Omental fat pad (tissue), 4 donors: ENCODE measurements at places on chromosomes 16 and 17.

- DNase-seq = no peak
Measured at GRCh38 chr16:48547530-48547929, 62.5 kb downstream of the N4BP1 start.

DNA sequence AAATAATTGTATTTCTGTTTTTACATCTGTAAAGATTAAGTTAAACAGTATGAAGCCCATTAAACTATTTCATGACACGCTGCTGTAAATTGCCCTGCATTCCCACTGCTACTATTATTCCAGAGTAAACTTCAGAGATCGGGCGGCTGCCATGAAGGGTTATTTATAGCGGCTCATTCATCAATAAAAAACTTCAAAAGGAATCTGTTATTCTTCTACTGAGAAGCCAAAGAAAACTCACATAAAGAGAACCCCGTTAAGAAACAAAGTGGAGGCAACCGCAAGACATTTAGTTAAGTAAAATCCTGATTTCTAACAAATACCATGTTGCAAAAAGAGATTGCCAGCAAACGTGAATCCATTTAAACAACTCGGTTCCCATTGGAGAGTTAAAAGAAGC is 16.4 kb downstream of the FOXL1 start:
- DNase-seq = no peak

DNA sequence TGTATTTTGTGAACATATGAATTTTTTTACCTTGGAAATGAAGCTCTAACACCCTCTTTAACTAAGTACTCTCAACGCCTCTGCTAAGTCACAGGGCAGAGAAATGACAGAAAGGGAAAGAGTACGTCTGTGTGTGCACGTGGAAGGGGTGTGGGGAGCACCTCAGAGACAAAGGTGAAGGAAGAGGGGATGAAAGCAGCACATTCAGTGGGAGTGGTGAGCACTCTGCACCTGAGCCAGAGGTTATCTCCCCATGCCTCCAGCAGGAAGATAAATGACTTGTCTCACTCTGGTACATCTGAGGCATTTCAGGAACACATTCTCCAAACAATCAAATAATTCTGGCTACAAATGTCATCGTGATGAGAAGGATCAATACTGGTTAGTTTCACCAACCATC is 15.0 kb downstream of the GNA13 start:
- DNase-seq = no peak

GRCh38 chr16:55037046-55037445 is 106.4 kb downstream of the IRX5 start:
- DNase-seq = no peak

DNA sequence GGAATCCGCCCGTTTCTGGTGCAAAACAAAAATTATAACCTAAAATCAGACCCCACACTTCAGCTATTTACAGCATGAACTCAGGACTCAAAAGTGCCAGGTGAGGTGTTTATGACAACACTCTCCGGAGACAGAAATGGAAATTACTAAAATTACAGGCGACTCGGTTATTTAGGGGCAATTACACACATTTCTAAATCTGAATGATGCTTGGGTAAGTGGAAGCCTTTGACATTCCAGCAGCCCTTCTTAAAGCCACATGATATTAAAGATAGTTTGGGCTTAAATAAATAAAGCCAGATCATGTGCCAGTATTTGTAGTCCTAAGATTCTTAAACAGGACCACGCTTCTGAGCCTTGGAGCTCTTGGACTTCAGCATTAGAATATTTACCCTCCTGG is 36.7 kb upstream of the PMP22 start:
- no peak for DNase-seq

GRCh38 chr16:72847187-72848027 is 200.5 kb downstream of the ZFHX3 start:
- no peak for DNase-seq

- DNase-seq = no peak
Measured at GRCh38 chr16:4506450-4506849, 30.3 kb downstream of the HMOX2 start.

- DNase-seq = no peak
Measured at GRCh38 chr16:88809676-88810165, 2.0 kb downstream of the APRT start.

DNA sequence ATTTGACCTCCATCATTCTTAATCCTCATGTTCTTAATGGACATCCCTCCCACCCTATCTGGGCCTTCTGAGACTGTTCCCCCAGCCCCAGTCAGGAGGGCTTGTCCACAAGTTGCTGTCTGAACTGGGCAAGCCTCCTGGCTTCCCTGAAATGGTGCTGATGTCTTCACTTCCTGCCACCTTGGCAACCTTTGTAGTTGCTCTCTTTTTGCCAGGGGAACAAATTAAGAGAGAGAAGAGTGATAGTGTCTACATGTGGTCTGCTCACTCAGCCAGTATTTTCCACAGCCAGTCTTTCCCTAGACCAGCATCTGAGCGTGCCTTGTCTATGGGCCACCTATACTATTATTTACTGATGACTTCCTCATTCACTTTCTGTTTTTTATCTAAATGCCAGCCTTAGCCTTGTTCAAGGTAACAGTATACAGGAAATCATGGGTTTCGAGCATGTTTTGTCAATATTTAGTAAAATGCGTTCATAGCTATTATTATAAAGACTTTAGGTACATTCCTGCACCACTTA is 710.1 kb downstream of the MAF start:
- DNase-seq = no peak

DNA sequence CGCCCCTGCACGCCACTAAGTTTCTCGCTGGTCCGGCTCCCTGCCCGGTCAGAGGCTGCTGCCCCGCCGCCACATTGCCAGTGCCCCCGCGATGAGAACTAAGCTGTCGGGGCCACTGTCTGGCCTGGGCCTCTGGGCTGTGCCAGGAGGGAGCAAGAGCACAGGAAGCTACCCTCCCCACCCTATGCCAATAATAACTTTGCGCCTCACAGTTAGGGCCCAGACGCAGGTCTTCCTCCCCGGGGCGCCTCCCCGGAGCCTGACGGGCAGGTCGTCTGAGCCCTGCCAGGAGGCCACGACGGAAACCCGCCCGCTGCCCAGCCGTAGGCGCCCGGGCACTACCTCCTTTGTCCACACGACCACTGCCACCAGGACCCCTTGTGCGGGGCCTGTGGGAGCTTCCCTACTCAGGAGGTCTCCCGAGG is 1.5 kb downstream of the ZFPM1 start:
- DNase-seq = no peak

GRCh38 chr16:84761448-84762368 is 58.1 kb upstream of the CRISPLD2 start:
- no peak for DNase-seq

DNA sequence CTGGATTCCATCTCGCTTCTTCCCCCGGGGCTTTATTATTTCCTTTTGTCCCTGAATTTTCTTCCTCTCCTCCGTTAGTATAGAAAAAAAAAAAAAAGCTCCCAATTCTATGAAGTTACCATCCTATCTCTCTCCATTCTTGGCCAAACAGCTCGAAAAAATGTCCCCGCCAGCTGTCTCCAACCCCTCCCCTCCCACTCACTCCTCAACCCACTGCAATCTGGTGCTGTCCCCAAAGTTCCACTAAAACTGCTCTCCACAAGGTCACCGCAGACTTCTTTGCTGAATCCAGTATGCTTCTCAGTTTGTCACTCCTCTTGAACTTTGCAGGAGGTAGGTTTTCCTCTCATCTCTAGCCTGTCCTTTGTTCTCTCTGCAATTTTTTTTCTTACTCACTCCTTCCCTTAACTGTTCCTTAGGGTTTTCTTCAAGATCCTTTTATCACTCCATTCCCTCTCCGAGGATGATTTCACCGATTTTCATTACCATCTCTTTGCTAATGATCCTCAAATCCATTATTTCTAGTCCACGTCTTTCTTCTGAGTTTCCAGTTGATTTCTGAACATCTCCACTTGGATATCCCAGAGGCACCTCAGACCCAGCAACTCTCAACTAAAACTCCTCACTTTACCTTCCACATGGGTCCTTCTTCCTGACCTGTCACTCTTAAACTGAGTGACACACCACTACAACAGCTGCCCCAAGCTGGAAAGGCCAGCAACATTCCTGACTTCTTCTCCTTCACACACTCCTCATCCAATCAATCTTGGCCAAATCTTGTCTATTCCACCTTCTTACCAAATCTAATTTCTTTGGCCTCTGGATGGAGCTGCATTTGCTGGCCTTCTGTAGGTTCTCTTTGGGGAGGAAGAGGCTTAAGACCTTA is 1.5 kb upstream of the SUMO2 start:
- DNase-seq = no peak

DNA sequence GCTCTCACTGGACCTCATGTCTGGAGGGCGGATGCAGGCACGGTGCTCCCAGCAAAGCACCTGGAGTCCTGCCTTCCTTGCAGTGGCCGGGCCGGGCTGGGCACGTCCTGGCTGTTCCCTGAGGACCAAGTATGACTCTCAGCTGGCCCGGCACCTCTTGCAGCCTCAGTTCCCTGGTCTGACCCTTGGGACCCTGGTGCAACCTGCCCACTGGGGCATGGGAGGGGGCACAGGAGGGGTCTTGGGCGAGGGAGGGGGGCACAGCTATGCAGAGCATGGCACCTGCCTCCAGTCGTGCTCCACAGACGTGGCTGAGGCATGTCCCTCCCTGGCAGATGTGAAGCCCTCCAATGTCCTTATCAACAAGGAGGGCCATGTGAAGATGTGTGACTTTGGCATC is 19.6 kb downstream of the MAP2K3 start:
- DNase-seq = no peak

DNA sequence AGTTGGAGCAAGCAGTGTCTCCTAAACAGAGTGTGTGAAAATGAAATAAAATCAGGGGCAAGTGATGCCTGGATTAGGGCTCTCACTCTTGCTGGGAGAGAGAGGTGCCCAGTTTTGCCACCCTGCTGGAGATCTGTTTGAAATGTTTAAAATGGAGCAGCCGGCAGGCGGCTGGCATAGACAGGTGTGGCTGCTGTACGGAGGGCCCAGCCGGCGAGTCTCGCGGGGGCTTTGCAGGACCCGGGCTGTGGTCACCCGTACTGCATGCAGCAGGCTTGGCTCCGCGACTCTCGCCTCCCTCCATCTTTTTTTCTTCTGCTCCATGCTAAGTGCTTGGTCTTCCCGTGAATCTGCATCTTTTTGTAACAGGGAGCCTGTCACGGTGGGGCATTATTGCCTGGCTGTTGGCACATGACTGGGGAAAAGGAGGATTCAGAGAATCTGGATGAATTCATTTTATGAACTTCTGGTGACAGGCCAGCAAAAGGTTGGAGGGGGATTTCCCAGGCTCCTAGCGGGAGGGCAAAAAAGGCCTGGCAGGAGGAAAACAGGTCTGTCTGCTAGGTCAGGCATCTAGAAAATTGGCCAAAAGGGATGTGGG is 1.8 kb downstream of the ZNRF1 start:
- DNase-seq = no peak

DNA sequence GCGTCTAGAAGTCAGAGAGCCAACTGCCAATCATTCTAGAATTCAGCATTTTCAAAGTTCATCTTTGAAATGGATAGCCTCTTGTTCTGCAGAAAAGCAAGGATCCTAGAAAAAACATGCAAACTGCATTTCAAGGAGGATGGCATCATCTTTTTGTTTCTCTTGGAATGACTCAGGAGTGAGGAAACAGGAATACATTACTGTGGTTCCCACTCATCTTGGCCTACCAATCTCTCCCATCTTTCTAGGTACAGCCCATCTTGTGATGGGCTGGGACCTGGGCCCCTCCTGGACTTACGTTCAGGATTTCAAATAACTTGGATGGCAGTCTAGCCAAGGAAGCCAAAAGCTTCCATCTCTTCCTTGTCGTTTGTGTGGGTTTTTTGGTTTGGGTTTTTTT is 363.4 kb downstream of the CDH13 start:
- no peak for DNase-seq

DNA sequence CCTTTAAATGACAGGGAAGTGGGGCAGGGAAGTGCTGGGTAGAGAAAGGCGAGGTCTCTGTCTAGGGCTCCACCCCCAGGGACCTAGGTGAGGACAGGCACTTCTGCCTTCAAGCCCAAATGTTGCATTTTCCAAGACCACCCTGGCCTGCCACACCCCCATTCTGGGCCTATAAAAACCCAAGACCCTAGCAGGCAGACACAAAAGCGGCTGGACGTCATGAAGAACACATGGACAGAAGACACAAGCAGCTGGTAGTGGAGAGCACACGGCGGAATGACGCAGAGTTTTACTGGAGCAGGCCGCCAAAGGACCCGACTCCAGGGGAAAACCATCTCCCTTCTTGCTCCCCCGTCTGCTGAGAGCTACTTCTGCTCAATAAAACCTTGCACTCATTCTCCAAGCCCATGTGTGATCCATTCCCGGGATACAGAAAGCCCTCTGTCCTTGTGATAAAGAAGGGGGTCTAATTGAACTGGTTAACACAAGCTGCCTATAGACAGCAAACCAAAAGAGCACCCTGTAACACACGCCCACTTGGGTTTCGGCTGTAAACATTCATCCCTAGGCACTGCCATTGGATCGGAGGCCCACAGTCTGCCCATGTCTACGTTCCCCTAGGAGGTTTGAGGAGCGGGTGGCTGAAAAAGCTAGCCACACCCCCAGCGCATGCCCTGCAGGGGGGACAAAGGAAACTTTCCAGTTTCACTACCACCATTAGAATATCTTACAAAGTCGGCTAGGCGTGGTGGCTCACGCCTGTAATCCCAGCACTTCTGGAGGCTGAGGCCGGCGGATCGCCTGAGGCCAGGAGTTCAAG is 622.2 kb upstream of the SALL1 start:
- no peak for DNase-seq

DNA sequence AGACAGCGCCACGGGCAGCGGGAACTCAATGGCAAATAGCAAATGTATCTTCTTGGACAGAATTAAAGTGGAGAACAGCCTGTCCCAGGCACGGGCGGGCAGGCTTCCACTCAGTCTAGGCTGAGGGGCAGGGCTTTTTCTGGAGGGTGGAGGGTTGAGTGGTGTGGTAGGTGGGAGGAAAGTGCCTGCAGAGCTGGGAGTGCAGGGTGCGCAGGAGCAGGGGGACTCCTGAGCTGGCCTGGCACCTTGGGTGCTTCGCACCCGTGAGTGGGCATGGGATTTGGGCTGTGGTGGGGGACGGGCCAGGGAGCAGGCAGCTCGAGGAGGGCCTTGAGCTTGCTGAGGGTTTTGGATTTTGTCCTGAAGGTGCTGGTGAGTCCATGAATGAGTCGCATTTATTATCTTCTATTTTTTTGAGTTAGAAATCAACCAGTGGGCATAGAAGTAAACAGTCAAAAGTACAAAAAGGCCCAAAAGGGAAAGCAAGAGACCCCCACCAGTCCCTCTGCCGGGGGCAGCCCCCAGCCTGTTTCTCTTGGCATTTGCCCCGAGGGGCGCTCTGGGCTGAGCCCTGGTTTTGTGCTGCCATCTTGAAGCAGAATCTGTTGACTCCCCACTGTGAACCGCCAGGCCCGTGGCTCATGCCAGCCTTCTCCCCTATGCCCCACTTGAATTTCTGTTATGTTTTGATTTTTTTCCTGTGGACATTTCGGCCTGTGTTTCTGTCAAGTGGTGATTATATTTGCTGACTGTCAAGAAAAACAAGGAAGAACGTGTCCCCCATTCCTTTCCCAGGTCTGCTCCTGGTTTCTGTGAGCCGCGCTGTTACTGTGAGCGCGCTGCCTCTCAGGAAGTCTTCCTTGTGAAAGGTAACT is 8.2 kb downstream of the ADORA2B start:
- DNase-seq = no peak

GRCh38 chr16:19898924-19899604 is 14.4 kb upstream of the GPRC5B start:
- DNase-seq = no peak
